ENCODE measurements at places on chromosomes 2 and 18.

DNA sequence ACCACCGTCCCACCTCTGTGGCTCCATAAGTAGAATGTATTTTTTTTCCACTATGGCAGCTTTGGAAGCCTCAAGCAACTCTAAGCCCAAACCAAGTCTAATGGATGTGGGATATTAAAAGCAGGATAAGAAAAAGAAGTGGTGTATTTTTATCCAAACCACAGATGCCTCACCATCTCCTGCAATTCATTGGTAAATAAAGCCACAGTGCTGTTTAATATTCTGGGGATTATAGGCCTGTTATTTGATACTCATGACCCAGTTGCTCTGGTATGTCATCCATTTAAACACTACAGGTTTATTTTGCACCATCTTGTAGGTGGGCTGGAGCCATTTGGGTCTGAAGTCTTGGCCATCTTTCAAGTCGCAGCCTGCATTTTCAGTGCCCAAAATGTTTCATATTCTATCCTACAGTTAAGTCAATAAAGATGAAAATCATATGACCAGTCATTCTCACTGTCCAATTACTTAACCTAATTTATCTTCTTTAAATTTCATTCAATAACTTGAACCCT lies 279.5 kb upstream of the EPHA4 start:
- no peak for DNase-seq

- no peak for DNase-seq
Measured at GRCh38 chr18:23196119-23197007, 61.1 kb downstream of the CABLES1 start.

- no peak for DNase-seq
Measured at GRCh38 chr2:215845839-215846586, 167.3 kb downstream of the MREG start.

GRCh38 chr2:136310797-136311603 lies 193.1 kb upstream of the CXCR4 start:
- DNase-seq, result no peak

GRCh38 chr18:23977719-23978483 lies 36.7 kb upstream of the TTC39C start:
- DNase-seq, result no peak

- no peak for DNase-seq
Measured at GRCh38 chr2:180657054-180657453, 323.4 kb upstream of the UBE2E3 start.

- DNase-seq, result no peak
Measured at GRCh38 chr18:58042826-58043490, 1.1 kb upstream of the NEDD4L start.

DNA sequence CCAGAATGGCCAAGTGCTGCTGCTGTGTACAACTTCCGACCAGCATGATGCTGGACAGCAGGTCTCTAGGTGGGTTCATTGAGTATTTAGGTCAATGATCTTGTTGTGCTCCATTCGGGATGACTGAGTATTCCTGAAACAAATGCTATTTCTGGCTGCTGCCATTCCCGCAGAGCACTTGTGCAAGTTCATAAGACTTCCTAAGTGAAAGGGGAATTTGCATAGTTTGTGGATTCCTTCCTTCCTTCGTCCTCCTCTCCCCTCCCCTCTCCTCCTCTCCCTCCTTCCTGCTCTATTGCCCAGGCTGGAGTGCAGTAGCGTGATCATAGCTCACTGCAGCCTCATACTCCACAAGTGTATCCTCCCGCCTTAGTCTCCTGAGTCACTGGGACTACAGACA lies 40.4 kb downstream of the LDLRAD4 start:
- no peak for DNase-seq

- no peak for DNase-seq
Measured at GRCh38 chr2:96409081-96409819, 73.7 kb downstream of the NCAPH start.

- DNase-seq, result no peak
Measured at GRCh38 chr2:132953771-132954170, 283.8 kb upstream of the LYPD1 start.

All from activated naive CD8-positive, alpha-beta T cell treated with anti-CD3 and anti-CD28 coated beads, Interleukin-2, amount 50 U/mL, for 16 hours (primary cell).